ENCODE measurements at places on chromosomes 1 and 21.

DNA sequence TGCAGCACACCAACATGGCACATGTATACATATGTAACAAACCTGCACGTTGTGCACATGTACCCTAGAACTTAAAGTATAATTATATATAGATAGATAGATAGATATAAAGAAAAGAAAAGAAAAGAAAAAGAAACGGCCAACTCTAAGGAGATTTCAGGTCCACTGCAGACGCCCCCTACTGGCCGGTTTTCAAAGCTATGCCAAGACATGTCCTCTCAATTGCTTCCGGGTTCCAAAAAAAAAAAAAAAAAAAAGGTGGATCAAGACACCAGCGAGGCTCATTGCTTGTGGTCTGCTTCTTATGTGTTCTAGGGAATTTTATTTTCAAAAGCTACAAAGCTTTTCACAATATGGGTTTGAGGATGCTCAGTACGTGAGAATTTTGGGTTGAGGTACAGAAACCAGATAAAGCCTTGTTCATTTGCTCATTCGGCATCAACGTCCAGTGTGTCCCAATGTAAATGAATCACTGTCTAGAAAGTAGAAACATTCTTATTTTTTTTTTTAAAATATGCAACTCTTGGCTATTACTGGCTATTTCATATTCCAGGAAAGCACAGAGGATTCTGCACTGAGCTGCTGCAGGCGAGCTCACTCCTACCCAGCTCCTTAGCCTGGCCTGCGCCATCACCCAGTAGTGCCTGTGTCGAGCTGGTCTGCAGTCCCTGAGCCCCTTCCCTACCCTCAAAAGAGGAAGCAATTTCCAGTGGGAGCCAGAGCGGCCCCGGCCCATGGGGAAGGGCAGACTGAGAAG, 643.0 kb downstream of the KIF26B start:
- no peak for DNase-seq

- DNase-seq: no peak
Observed at GRCh38 chr1:107936498-107937481, 28.2 kb downstream of the VAV3 start.

DNA sequence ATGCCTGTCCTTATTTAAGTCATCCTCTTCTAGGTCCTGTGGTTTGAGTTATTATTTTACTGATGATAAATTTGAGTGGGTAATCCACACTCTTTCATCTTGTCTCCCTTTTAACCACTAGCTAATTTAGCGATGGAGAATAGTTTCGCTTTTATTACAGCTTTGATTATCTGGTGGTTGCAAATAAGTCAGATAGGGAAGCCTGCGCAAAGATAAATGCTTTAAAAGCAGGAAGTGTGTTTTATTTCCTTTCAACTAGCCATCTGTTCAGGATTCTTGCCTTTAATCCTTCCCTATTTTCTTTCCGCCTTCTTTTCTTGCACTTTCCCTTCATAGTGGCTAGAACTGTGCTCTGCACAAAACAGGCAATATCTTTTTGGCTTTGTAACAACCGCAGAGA, 129.0 kb downstream of the TGFB2 start:
- no peak for DNase-seq

DNA sequence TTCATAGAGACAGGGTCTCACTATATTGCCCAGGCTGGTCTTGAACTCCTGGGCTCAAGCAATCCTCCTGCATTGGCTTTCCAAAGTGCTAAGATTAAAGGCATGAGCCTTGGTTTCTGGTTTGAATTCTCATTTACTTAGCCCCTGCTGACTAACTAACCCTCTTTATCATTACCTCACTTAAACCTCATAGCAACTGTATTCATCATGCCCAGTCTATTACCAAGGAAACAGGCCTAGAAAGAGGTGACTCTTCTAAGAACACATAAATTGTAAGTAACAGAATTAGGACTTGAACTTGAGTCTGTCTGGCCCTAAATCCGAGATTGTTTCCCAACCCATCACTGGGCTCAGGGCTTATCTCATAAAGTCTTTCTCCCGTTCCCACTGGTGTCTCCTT, 44.2 kb downstream of the TMEM53 start:
- DNase-seq: no peak

GRCh38 chr21:15171546-15171945, 106.7 kb upstream of the NRIP1 start:
- no peak for DNase-seq

GRCh38 chr1:27538793-27539192, 48.8 kb upstream of the WASF2 start:
- no peak for DNase-seq

DNA sequence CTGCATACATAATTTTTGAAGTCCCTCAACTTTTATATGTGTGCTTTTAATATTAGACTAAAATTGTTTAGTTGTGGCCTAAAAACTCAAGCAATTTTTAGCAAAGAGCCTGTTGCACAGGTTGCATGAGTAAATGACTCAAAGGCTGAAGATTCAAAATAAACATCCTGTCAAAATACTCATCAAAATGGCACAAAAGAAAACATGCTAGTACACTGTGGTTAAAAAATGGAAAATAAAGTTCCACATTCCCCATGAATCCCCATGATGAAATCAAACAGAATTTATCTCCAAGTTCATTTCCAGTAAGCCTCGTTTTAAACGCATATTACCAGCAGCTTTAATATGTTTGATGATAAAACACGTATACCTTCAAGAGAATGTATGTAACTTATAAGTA, 230.1 kb upstream of the MAP1LC3C start:
- no peak for DNase-seq

DNA sequence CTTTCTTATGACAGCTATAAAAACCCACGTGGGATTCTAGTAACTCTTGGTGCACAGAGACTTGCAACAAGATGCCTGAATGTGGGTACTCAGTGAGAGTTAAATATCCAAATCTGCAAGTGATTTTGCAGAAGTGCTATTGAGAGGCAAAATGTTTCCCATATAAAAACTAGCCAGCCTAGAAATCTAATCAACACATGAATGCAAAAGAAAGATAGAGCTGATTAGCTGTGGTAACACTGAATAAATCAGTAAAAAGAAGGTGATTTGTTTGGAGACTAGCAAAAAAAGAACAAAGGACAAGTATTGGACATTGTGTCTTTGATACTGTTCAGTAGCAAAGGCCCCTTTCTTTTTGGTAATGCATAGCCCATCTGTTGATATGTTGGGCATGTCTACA, 213.7 kb upstream of the SGIP1 start:
- DNase-seq: no peak

DNA sequence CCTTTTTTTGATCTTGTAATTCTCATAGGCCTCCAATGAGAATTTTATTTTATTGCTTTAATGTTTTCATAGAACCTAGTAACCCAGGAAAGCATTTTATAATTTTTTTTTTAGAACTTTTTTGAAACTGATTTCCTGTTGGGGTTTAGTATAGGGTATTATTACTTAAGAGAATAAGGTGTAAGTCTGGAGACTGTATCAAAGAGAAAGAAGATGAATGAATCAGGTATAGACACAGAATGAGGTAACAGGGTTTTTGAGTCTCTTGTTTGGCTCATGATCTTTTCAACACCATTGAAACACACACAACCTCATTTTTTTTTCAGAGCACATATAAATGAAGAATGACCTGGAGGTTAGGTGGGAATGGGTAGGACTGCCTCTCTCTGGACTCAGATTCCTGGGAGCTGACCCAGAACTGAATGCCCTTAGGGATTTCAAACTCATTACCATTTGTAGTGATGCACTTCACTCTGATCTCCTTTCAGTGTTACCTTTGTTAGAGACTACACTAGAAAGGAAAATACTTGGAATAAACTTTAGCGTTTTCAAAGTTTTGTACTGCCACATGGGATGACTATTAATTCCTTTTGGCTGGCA, 51.0 kb downstream of the EPB41 start:
- DNase-seq: no peak

DNA sequence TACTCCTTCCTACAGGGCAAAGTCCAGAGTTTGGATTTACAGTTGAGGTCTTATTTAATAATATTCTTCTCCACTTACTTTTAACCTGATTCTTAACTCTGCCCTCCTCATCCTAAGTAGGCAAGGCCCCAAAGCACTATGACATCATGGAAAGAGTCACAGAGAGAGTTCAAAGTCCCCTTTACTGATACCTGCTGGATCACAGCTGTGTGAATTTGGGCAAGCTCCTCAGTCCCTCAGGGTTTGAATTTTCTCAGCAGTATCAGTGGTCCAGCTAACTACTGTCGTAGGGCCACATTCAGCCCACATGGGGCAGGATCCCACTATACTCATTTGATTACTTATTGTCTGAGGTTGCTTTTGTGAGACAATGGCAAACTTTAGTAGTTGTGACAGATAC, 16.0 kb downstream of the TYW3 start:
- DNase-seq: no peak

DNA sequence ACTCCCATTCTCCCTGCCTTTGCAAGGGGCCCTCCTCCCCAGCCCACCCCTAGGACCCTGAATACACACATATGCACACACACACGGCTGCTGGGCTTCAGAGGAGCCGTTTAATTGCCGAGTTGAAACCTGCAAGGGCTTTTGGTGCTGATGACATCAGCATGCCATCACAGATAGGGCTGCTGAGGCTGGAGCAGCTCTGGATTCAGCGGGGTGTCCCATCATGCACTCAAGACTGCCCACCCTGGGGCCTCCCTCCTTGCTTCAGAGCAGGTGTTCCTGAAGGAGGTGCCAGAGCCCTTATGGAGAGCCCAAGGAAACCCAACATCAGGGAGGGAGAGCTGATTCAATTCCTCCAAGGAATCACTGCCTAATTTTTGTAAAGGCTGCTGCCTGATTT, 5.7 kb downstream of the SYT2 start:
- no peak for DNase-seq

GRCh38 chr1:66339944-66340343, 194.0 kb upstream of the SGIP1 start:
- no peak for DNase-seq

Measured in stimulated activated CD4-positive, alpha-beta T cell treated with anti-CD3 and anti-CD28 coated beads, Interleukin-1b, Interleukin-23, amount 100 ng/mL, for 1 hour (primary cell).